ENCODE measurements at places on chromosomes 5 and 9.

DNA sequence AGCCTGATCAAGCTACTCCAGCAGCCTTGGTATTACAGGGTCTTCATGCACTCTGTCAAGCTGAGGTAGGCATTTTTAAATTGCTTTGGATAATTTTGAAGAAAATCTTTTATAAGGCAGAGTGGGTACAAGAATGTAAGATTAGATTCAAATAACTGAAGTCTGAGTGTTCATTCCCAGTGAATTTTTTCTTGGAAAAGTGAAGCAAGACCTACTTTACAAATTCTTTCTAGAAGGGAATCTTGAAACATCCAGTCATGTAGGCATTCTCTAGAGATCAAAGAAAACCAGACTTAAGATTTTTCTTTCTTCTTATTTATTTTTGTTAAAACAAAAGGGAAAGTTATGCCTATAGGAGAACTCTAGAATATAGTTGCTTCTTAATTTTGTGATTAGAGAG is 139.0 kb downstream of the FOCAD start:
- no peak for DNase-seq

DNA sequence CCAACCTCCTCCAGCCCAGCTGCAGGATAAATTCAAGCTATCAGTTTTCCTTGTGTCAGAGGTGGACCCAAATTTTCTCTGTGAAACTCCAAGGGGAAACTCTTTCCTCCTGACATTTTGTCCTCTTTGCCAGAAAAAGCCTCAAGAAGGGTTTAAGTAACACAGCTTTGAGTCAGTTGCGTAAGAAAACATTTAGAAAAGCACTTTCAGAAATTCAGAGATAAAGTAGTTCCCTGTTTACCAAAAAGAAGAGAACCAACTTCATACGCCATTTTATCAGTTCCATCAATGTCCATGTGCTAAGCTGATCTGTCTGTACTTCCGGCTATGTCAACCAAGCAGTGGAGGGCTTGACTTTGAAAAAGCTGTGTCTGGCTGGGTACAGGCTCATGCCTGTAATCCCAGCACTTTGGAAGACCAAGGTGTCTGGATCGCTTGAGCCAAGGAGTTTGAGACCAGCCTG is 19.9 kb upstream of the SUSD1 start:
- DNase-seq, result no peak

- DNase-seq, result no peak
Observed at GRCh38 chr5:180118391-180118791, 46.8 kb upstream of the RNF130 start.

DNA sequence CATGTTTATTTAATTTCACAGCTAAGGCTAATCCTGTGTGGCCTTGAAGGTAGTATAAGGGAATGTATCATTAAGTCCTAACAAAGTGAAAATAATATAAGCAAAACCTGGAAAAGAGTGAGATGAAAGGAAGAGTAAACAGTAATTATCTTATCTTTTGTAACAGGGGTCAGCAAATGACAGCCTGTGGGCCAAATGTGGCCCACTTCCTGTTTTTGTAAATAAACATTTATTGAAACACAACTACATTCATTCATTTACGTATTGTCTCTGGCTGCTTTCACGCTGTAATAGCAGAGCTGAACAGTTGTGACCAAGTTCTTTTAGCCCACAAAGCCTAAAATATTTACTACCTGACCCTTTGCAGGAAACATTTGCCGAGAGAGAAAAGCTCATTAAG is 78.4 kb upstream of the HTR4 start:
- DNase-seq, result no peak

GRCh38 chr9:3332802-3333201 is 193.0 kb downstream of the RFX3 start:
- no peak for DNase-seq

GRCh38 chr9:16028548-16028947 is 475.7 kb downstream of the CCDC171 start:
- DNase-seq, result no peak

GRCh38 chr9:95058795-95059386 is 258.6 kb downstream of the FANCC start:
- DNase-seq, result no peak

- DNase-seq, result no peak
Observed at GRCh38 chr9:132141948-132142594, 19.8 kb upstream of the NTNG2 start.

- no peak for DNase-seq
Observed at GRCh38 chr9:88835038-88835466, 156.2 kb upstream of the S1PR3 start.

DNA sequence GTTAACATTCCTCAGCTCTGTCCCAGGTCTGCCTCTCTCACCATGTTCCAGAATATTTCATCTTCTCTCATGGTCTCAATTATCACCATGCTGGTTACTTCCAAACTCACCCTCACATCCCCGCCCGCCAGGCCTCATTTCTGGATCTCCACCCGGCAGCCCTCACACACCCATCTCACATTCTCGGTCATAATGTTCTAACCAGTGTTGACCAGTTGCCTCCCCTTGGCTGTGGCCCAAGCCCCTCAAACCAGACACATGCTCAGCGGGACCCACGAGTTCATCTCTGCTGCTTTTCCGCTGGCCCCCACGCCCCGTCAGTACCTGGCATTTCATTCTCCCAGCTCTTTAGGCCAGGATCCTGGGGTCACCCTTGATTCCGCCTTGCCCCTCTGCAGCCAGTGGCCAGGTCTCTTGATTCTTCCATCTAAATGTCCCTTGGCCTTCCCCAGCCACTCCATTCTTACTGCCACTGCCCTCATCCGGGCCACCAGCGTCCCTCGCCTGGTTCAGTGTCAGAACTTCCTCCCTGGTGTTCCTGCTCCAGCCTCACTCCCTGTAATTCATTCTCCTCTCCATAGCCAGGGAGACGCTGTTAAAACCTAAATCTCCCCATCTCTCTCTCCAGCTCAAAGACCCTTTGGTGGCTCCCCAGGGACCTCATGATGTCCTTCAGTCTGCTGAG is 141.7 kb downstream of the MVB12B start:
- no peak for DNase-seq

- no peak for DNase-seq
Observed at GRCh38 chr9:98610211-98610610, 98.5 kb downstream of the GABBR2 start.

DNA sequence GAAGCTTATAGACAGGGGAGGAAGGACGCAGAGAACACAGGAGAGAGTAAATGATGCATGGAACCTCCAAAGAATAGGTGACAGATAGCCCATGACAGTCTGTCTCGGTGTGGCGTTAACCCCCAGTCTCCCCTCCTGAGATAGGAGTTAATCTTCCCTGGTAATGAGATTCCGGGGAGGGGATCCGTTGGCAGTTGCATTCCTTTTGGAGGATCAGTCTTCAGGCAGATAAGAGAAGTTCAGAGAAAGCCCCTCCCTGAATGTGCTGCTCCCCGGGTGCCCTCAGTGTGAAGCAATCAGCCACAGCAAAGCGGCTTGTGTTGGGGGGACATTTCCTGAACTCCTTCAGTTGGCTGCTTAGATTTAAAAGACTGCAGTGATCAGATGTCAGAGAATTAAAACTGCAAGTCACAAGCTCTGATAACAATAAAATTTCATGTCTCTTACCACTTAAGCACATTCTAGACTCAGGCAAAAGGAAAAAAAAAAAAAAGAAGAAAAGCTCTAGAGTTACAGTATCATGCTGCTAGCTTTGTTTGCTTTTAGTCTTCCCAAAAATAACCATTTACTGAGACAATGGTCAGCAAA is 121.1 kb downstream of the EGFLAM start:
- no peak for DNase-seq

- no peak for DNase-seq
Observed at GRCh38 chr5:35016174-35017051, 31.3 kb downstream of the AGXT2 start.

- no peak for DNase-seq
Observed at GRCh38 chr9:81789721-81790120, 100.4 kb upstream of the TLE1 start.

- no peak for DNase-seq
Observed at GRCh38 chr9:3675946-3676345, 150.1 kb upstream of the RFX3 start.

GRCh38 chr5:60161340-60161934 is 267.9 kb upstream of the PDE4D start:
- no peak for DNase-seq

GRCh38 chr9:136902259-136902821 is 16.0 kb downstream of the TRAF2 start:
- DNase-seq, result no peak

GRCh38 chr5:135452321-135453030 is at the start of gene TIFAB:
Gene TIFAB, minus strand, starts transcription at chr5:135452351. Its CDS starts 2,412 bp downstream, at chr5:135449939.
- no peak for DNase-seq

GRCh38 chr9:32345243-32345642 is 39.2 kb upstream of the ACO1 start:
- DNase-seq, result no peak

DNA sequence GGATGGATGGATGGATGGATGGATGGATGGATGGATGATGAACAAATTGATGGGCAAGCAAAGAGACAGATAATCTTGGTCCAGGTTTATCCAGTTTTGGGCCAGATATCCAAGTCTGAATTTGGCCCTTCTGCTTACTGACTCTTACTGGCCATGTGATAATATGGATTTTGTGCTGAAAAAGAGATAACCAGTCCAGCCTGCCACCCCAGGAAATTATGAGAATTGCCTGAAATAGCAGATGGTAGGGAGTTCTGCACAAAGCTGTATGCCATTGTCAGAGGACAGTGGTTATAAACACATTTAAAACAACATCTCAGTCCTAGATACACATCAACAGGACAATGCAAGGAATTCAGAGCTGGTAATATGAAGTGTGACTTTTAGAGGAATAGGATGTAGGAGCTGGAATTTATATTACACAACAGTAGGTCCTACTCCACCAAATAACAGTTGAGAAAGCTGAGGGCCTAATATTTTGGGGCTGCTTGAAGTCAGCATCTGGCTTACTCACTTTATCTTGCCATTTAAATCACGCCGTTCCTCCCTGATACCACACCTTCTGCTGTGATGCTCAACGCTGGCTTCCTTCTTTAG is 9.0 kb upstream of the FAT2 start:
- DNase-seq, result no peak

DNA sequence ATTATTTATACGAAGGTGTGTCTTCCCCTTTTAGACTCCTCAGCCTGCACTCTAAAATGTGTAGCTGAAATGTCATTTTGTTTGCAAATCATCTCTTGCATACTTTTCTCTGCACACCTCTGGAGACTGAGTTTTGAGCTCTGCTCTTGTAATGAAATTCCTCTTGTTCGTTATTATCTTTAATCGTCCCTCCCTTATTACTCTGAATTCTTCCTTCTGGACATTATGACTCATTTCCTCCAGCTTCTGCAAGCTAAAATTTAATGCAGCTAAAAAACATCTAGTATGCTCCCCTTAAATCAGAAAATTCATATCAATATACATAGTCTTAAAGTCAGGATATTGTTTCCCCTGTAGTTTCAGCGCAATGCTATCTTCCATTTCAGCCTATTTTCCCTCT is 13.5 kb downstream of the ISL1 start:
- DNase-seq, result no peak

DNA sequence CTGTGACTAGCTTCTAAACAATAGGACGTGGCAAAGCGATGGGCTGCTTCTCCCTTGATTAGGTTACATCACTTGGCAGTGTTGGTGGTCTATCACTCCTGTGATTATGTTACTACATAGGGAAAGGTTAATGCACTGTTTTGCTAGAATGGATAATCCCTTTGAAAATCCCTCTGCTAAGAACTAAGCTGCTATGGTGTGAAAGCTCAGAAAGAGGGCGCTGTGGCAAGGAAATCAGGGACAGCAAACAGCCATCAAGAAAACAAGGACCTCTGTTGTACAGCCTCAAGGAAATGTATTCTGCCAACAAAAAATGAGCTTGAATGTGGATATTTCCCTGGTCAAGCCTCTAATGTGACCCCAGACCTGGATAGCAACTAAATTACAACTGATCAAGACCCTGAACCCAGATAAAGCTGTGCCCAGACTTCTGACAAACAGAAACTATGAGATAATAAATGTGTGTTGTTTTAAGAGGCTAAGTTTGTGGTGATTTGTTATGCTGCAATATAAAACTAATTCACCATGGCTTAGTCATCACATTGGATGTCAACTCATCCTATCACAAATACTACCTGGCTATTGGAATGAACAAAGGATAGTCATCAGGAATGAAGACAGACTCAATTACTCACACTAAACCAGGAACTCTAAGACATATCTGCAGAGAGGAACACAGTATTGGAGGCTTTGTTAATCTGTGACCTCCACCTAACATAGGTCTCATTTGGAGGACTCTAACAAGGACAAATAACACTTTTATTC is 1215.9 kb downstream of the EFNA5 start:
- no peak for DNase-seq

- no peak for DNase-seq
Observed at GRCh38 chr9:122115176-122116035, 22.3 kb upstream of the TTLL11 start.

DNA sequence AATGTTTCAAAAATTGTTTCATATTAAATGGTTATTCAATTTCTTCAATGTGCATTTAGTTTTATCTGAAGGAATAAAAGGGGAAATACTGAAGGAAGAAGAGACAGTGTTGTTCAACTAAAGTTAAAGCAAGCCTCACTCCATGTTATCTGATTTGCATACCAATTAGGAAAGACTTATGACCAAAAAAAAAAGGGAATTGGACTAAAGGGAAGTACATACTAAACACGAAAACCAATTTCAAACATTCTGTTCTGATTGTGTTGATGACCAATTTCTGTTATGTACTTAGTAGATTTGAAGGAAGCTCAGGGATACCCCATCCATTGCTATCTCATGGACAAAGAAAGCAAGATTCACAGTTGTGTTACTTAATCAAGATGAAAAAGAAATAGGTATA is 4.9 kb upstream of the GAPT start:
- DNase-seq, result no peak

- no peak for DNase-seq
Observed at GRCh38 chr5:155546075-155546474, 532.5 kb downstream of the KIF4B start.

- DNase-seq, result no peak
Observed at GRCh38 chr9:137128158-137128861, 10.6 kb upstream of the GRIN1 start.

GRCh38 chr5:168317521-168318147 is 26.2 kb downstream of the WWC1 start:
- DNase-seq, result no peak

DNA sequence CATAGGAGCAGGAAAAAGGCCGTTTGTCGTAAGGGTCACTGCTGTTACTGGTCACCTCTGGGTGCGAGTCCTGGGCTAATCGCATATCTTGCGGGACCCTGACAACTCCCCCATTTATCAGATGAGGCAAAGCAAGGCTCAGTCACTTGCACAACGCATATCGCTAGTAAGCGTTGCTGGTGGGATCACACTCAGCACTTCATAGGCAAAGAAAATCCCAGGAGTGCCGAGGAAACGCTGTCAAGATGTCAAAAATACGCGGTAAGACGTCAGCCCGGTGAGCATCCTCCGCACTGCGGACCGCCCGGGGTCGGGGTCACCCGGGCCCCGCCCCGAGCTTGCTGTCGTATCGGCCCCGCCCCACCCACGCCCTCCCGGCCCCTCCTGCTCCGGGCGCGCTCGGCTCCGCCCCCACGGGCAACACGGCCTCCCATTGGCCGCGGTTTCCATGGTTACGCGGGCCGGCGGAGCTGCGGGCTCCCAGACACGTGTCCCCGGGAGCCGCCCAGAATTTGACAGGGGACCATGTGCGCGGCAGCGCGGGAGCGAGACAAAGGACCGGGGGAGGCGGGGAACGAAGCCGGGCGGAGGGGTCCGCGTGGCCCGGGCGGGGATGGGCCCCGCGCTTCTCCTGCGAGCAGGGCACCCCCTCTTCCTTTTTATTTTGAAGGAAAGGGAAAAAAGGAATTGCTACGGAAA is 80.2 kb upstream of the IER5L start:
- DNase-seq, result no peak
